ENCODE measurements at places on chromosomes 11 and 22.

- no peak for DNase-seq
These were observed 2.7 kb downstream of the CRYBB1 start for GRCh38 chr22:26615149-26615548.

DNA sequence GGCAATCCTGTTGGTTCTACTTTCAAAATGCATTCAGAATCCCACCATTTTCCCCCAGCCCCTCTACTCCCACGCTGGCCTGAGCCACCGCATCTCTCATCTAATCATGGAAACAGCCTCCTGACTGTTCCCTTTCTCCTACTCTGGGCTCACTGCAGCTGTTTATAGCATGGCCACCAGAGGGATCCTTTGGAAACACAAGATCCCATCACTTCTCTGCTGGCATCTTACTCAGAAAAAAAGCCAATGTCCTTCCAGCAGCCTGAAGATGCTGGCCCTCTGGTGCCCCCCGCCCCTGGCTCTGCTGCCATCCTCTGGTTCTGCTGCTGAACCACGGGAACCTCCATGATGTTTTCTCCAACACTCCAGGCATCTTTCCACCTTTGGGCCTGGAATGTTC is 11.1 kb downstream of the MS4A8 start:
- DNase-seq, result no peak

GRCh38 chr22:35663371-35663770 is 15.1 kb downstream of the APOL6 start:
- DNase-seq, result no peak

- no peak for DNase-seq
These were observed 401.3 kb downstream of the LRRC4C start for GRCh38 chr11:41058138-41058537.

DNA sequence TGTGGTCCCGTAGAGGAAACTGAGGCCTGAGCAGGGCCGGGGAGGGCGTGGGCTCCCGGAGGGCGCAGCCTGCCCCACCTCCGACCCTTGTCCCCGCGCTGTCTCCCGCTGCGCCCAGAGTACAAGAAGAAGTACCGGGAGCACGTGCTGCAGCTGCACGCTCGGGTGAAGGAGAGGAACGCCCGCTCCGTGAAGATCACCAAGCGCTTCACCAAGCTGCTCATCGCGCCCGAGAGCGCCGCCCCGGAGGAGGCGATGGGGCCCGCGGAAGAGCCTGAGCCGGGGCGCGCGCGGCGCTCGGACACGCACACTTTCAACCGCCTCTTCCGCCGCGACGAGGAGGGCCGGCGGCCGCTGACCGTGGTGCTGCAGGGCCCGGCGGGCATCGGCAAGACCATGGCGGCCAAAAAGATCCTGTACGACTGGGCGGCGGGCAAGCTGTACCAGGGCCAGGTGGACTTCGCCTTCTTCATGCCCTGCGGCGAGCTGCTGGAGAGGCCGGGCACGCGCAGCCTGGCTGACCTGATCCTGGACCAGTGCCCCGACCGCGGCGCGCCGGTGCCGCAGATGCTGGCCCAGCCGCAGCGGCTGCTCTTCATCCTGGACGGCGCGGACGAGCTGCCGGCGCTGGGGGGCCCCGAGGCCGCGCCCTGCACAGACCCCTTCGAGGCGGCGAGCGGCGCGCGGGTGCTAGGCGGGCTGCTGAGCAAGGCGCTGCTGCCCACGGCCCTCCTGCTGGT is 1.9 kb downstream of the NLRP6 start:
- peak; percentile 56 for DNase-seq

DNA sequence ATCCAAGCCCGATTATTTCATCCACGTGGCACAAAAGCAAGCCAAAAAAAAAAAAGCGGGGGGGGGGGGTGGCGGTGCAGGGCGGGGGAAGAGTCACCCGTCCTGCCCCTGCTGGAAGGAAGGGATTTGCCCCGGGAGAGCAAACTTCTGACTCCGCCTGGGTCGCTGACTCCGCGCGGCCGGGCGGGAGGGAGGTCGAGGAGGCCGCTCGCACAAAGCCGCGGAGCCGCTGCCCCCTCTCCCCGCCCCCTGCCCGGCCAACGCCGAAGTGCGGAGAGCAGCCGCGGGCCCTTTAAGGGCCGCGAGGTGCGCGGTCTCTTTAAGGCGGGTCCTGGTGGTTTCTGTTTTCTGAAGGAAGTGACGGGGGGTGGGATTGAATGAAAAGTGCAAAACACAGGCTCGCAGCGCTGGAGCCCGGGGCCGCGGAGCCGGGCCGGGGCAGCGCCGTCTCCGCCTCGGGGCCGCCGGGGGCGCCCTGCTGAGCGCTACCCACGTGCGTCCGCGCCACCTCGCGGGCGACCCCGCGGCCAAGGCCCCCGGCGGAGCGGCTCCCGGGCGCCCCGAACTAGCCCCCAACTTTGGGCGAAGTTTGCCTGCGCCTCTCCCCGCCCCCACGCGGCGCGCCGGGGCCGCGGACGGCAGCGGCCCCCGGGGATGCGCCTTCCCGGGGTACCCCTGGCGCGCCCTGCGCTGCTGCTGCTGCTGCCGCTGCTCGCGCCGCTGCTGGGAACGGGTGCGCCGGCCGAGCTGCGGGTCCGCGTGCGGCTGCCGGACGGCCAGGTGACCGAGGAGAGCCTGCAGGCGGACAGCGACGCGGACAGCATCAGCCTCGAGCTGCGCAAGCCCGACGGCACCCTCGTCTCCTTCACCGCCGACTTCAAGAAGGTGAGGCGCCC is at the start of gene OAF:
Gene OAF, plus strand, starts transcription at position 407 of the 896 bp plus-strand sequence. Its CDS starts 248 bp downstream, at position 655.
- DNase-seq, result peak; percentile 58

DNA sequence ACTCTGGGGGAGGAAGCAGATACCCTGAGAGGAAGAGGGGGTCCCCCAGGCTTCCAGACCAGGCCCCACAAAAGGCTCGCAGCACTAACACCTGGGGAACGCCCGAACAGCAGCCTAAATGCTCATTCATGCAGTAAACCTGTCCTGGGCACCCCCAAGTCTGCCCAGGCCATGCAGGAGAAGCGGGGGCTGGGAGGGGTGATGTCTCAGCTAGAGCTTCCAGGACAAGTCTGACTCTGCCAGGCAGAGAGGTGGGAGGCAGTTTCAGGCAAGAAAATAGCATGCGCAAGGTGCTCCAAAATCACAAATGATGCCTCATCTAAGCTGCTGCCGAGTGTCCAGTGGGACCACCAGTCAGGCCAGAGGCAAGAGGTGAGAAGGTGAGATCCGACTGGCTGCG is 14.6 kb downstream of the CABP7 start:
- no peak for DNase-seq

DNA sequence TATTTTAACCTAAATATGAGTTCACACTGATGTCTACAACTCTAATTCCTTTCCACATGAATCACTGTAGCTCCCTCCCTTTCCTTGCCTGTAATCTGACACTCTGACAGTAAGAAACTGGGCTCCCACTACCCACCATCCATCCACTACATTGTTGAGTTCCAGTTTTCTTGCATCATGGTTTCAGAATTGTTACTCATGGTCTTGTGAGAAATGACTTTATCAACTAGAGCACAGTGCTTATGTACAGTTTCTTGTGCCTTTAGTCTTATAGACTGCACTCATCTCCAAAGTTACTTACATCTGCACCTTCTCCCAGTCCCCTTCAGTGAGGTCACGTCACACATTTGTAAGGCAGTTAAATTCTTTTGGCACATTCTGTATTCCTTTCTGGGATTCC is 78.6 kb downstream of the RTL6 start:
- no peak for DNase-seq

- DNase-seq, result peak; percentile 85
These were observed 13.5 kb upstream of the B4GALNT4 start for GRCh38 chr11:355581-356458.

- DNase-seq, result no peak
These were observed 65.5 kb downstream of the BCR start for GRCh38 chr22:23245799-23246136.

- no peak for DNase-seq
These were observed 12.2 kb upstream of the RBM4B start for GRCh38 chr11:66689661-66690590.

DNA sequence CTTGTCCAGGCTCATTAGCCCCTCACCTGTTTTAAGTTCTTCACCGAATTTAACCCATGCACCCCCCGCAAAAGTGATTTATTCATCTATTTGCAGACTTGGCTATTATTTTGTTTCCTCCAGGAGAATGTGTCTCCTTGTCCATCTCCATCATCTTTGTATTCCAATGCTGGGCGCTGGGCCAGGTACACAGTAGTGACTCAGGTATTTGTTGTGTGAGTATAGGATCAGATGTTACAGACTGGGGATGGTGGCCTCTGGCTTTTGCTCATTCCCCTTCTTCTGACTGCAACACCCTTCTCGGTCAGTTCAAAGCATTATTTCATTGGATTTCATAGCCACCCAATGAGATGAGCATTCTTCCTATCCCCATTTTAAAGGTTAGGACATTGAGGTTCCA is 408.2 kb downstream of the MN1 start:
- DNase-seq, result no peak

DNA sequence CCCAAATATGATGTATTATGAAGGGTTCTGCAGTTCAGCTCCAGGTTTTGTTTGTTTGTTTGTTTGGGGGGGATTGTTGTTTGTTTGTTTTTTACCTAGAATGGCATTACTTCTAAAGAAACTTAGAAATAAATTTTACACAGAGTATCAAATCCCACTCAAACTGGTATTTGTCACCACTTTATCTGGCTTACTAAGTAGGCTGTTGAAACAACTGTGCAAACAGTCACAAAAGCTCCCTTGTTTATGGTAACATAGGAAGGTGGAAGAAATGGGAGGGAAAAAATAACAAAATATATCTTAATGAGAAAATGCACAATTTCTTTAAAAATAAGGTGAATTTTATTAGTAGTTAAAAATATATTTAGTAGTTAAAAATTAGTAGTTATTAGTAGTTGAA is 108.3 kb upstream of the ANO5 start:
- no peak for DNase-seq

DNA sequence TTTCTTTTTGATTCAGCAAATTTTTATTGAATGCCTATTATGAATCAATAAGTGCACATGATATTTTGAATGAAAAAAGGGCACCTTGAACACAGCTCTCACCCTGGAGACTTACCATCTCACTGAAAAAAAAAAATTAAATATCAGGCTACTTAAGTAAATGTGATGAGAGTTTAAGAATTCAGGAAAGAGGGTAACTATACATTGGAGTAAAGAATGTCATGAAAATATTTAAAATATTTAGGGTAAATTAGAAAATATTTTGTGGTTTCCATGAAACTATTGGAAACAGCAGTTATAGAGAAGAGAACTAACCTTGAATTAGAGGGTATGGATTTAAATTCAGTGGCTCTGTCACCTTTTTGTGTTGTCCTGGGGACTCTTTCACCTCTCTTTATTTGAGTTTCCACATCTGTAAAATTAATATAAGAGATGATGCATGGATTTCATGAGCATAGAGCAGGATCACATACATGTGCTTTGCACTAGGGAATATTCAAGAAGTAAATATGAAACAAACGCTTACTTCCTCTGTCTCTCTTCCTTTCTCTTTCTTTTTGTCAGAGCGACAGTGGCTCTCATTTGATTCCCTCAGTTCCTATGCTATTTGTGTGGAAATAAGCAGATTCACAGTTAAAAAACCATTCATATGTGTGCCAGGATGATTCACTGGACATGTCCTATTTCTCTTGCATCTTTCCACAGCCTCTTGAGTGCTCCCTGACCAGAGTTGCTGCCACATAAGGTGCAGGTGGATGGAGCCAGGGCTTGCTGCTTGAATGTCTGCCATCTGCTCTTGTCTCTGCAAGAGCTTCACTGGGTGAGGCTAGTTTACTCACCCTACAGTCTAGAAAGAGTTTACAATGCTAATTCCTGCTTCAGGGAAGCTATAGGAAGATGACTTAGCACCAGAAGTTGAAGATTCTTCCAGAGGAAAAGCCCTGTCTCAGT is 533.1 kb downstream of the ETS1 start:
- no peak for DNase-seq

GRCh38 chr11:129747071-129747470 is 68.6 kb upstream of the TMEM45B start:
- DNase-seq, result no peak

DNA sequence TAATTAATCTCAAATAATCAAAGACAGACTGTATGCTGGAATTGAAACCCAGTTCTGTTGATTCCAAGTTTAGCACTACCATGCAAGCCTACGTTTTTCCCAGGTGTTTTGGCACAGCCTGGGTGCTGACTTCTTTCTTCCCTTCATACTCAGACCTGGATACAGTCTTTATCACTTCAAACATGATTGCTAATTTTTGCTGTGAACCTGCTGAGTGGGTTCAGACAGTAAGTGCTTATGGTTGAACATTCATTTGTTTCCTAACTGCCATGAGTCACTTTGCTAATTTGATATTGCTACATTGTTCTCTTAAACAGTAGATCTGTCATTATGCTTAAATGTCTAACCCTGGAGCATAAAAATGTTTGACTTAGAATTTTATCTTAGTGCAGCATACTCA is 12.2 kb downstream of the PAAF1 start:
- DNase-seq, result no peak

- peak; percentile 54 for DNase-seq
These were observed 118.2 kb upstream of the CRYBB3 start for GRCh38 chr22:25081409-25081824.

- no peak for DNase-seq
These were observed 7.1 kb downstream of the DDB1 start for GRCh38 chr11:61325649-61326414.

DNA sequence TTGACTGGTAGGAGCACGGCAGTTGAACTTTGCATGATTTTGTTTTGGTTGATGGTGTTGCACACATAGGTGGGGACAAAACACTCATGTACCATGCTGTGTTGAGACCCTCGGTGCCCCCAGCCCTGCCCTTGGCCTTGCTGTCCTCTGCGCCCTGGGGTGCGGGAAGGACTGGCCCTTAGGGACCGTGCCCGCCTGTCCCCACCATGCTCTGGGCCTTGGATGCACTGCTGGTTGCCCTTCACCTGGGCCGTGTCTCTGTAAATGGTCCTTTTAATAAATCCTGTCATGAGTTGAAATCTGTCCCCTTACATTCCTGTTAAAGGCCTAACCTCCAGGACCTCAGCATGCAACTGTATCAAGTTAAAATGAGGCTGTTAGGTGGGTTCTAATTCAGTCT is 102.3 kb upstream of the ANO1 start:
- no peak for DNase-seq
